ENCODE measurements at places on chromosomes 11 and 22.

DNA sequence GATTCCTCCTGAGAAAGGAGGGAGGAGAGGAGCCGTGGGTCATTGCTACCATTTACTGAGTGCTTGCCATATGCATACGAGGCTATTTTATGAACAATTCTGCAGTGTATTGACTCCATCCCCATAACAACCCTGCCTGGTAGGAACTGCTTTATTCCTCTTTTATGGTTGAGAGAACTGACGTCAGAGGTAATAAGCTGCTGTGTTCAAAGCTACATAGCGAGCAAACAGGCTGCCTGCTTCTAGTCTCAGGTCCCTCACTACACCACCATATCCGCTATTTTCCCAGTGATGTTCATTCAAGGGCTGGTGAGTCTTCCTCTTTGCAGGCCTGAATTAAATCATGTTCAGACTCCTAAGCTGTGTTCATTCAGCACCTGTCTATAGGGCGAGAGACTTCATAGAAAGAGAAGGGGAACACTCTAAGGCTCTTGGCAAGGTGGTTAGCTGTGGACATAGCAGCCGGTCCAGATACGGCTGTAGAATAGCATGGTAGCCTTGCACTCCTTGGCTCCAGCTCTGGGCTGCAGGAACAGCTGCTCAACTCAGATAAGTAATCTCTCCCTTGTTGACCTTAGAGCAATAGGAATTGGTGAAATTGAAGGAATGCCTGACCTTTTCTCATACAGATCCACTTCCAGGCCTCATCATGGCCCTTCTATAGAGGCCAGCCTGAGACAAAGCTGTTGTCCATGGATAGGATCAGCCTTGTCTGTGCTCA lies 82.6 kb downstream of the MICAL2 start:
- DNase-seq: no peak

DNA sequence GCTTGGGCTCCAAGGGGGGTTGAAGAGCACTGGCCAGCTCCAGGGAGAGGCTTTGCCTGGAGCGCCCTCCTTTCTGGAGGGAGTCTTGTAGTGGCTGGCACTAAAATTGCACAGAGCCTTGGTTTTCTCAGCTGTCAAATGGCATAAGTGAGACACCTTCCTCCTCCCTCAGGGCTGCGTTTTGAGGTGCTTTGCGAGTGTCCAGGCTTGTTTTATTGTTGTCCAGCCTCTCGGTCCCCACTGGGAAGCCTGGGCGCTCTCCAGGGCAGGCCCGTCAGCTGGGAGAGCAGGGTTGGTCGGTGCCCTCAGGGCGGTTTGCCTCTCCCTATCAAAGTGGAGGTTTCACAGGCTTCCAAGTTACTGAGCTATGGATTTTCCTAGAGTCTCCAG lies 149.3 kb upstream of the B3GAT1 start:
- no peak for DNase-seq

- DNase-seq: peak; percentile 70
These were observed 9.7 kb upstream of the MALAT1 start for GRCh38 chr11:65489035-65489705.

DNA sequence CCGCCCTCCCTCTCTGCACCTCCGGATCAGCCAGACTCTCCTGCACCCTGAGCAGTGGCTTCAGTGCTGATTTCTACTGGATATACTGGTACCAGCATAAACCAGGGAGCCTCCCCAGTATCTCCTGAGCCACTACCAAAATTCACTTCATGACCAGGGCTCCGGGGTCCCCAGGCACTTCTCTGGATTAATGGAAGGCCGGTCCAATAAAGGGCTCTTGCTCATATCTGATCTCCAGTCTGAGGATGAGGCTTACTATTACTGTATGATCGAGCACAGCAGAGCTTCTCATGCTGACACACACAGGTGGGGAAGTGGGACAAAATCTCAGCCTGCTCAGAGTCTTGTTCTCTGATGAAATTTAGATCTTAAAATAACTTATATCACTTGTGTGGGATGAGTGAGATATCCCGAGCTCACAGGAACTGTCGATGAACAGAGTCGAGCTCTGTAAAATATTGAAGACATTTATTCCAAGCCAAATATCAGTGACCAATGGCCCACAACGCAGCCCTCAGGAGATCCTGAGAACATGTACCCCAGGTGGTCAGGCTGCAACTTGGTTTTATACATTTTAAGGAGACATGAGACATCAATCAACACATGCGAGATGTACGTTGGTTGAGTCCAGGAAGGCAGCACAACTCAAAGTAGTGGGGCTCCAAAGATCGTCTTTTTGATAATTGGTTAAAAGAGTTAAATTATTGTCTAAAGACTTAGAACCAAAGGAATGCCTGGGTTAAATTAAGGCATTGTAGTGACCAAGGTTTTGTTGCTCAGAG lies 93.0 kb upstream of the TOP3B start:
- no peak for DNase-seq

DNA sequence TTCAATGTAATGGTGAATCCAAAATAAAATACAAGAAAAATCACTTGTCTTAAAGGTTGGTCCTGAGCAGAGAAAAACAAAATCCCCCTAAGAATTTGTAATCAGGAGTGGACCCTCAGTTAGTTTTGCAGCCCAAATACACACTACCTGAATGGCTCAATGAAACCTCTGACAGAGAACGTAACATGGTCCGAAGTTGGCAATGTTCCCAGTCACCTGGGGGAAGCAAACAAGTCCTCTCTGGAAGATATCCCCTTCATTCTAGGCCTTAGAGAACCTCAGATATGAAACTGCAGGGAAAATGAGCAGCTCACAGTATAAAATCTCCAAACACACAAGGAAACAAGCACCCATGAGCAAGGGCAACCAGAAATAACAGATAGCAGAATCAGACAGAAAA lies 58.2 kb downstream of the MORC2 start:
- DNase-seq: no peak

GRCh38 chr11:118434553-118435289 lies 1.6 kb upstream of the KMT2A start:
- peak; percentile 39 for DNase-seq

GRCh38 chr11:71145988-71146824 lies 106.2 kb downstream of the SHANK2 start:
- DNase-seq: no peak

DNA sequence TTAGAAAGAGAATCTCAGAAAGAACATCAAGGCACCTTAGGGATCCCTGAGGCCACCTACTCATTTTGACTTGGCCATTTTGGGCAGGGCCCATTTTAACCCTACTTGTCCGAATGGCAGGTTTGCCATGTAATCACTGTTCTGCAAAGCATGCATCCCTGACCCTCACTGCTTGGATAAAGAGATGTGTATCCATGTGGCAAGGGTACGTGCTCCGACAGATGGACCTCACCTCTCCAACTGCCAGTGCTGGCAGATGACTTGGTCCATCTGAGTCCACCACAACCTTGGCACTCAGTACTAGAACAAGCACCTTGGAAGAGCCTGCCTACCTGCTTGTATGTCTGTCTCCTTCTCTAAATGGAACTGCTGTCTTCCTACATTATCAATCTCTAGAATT lies 139.4 kb downstream of the SPATA19 start:
- DNase-seq: no peak

DNA sequence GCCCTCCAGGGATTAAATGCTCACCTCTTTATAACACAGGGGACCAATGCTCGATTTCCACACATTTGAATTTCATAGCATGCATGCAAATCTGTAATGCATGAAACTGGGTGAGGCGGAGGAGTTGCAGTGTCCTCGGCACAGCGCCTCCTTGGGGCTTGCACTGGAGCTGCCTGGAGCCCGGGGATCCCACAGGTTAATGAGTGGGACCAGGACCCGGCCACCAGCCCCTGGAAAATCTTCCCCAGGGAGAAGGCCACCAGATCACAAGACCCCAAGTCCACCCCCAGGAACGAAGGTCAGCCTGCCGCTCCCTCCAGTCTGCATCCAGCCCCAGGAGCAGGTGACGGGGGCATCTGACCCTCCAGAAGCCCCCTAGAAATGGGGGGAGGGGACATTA lies 119.1 kb downstream of the MN1 start:
- no peak for DNase-seq

DNA sequence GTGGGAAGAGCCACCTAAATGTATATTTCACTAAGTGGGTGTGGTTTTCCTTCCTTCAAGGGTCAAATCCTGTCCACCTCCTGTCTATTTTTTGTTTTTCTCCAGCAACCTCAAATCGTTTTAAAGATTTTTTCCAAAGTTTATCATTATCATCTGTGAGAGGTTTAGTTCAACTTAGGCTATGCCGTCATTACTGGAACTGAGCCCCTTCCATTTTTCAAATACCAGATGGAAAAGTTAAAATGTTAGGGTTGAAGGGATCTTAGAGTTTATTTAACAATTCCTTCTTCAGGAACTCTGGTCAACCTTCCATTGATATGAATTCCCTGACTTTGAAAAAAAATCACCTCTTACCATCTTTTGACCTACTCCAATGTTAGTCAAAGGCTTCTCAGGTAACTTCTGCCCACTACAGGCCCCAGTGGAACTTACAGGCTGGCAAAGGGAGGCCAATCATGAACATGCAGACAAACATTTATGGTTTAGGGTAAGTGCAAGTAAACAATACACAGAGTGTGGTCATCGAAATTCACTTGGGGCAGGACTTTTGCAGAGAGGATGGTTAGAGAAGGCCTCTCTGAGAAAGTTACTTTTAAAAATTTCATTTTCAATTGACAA lies 45.2 kb downstream of the SYN3 start:
- no peak for DNase-seq

DNA sequence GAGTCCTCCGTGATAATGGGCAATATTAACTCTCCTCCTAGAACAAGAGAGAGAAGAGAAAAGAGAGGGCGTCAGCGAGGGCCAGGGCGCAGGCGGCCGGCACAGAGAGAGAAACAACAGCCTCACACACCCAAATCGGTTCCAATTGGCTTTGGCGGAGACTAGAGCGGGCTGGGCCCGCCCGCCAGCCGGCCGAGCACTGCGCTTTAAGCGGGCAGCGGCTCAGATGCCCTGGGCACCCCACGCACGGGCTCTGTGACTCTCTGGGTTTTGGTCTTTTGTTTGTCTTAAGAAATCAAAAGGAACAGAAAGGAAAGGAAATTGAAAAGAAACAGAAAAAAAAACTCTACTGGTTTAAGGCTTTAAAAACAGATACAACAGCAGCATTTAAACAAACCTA lies 17.0 kb downstream of the SLC22A12 start:
- peak; percentile 21 for DNase-seq

DNA sequence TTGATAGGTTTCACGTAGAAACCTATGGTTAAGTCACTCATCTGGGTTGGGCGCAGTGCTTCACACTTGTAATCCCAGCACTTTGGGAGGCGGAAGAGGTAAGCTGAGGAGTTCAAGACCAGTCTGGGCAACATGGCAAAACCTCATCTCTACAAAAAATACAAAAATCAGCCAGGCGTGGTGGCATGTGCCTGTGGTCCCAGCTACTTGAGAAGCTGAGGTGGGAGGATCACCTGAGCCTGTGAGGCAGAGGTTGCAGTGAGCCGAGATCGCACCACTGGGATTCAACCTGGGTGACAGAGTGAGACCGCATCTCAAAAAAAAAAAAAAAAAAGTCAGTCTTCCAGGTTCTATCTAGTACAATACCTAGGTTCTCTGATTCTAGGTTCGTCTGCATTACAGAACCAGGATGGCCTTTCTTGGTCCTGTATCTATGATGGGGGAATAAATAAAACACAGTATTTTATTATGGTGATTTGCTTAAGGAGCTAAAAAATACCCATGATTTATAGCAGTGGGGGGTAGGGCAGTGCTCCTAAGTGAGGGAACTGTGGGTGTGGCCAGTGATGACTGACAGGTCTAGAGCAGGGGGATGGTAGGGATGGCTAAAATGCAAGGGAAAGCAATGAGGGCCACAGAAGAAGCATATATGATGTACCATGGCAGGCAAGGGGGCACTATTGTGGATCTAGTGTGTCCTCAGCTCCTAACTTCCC lies 65.5 kb upstream of the NUP160 start:
- no peak for DNase-seq

DNA sequence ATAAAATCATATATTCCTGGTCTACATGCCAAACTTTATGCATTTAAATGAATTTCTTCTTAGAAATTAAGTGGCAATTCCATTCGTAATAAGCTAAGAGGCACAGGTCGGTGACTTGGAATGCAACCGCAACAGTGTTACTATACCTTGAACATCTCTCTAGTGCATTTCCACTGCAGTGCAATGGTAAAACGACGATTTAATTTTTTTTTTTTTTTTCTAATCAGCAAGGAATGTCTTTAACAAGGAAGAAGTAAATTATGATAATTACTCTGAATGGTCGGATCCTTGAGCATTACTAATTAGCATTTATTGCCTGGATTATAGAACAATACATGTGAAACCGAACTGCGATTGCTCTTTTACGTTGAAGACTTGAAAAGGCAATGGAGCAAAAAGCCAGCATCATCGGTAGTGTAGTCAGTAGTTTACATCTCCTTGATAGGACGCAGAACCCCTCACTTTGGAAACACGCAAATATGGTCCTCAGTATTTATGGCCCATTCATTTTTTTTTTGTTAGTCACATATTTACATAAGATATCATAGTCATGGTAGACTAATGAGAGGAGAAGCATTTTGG lies 20.2 kb downstream of the BLID start:
- DNase-seq: no peak
